Sigmoid colon (tissue), 7 donors: ENCODE measurements at places on chromosomes 7 and 10. TPM values are rescaled to one million over a fixed set of nuclear protein-coding genes. Genes with fewer than 3 reads are reported as not detected.

Gene AKR1C4
- not detected for total RNA-seq

Gene GJC3
- 0.95 TPM for total RNA-seq

Gene TSPAN15
- total RNA-seq: 62.0 TPM

Gene DLG5
- total RNA-seq: 41.0 TPM

Gene TMEM213
- not detected for total RNA-seq

Gene RTKN2
- not detected for total RNA-seq

Gene LAMB1
- 161 TPM for total RNA-seq

Gene COL28A1
- total RNA-seq: 22.8 TPM

Gene DRGX
- not detected for total RNA-seq

Gene ZNF316
- 12.5 TPM for total RNA-seq

Gene AOAH
- total RNA-seq: 19.4 TPM

Gene CPA4
- not detected for total RNA-seq
